ENCODE measurements at places on chromosomes 5 and 9.

- DNase-seq, result no peak
These were observed 102.3 kb downstream of the RXRA start for GRCh38 chr9:134428559-134428958.

GRCh38 chr5:163596608-163597315, 91.3 kb downstream of the MAT2B start:
- no peak for DNase-seq

GRCh38 chr9:83062651-83063527, at the start of gene RASEF:
TSS of gene RASEF (minus strand) at chr9:83063142. CDS start at chr9:83062867, 275 bp downstream.
- no peak for DNase-seq

DNA sequence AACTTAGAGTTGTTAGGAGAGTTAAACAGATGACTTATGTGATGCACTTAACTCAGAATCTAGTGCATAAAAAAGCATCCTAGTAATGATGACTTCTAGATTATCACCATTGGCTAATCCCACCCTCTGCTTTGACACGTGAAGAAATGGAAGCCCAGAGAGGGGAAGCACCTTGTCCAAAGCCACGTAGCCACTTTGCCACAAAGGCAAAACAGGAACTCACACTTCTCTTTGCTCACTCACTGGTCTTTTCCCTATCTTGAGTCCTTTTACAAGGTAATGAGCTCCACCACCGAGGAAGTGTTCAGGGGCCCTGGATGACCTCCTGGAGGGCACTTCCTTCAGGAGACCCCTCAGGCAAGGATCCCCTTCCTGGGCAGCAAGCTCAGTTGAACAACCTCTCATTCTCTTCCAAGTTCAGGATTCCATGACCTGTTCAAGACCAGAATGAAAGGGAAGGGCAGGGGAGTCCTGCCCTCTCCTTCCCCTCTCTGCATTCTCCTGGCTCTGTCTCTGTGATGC, 89.7 kb downstream of the HRH2 start:
- no peak for DNase-seq

DNA sequence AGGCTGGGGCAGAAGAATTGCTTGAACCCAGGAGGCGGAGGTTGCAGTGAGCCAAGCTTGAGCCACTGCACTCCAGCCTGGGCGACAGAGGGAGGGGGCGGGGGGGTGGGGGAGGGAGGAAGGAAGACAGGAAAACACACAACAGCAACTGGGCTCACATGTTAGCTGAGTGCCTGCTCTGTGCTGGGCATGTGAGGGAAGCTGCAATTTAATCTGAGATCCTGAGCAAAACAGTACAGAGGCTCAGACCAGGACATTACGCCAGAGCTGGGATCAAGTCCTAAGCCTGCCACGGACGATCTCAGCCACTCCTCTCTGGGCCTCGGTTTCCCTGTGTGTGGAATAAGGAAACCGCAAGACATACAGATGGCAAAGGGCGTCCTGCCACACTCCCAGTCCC, 119.1 kb downstream of the VAV2 start:
- no peak for DNase-seq

GRCh38 chr5:10527281-10527950, 36.5 kb upstream of the ANKRD33B start:
- DNase-seq, result no peak

DNA sequence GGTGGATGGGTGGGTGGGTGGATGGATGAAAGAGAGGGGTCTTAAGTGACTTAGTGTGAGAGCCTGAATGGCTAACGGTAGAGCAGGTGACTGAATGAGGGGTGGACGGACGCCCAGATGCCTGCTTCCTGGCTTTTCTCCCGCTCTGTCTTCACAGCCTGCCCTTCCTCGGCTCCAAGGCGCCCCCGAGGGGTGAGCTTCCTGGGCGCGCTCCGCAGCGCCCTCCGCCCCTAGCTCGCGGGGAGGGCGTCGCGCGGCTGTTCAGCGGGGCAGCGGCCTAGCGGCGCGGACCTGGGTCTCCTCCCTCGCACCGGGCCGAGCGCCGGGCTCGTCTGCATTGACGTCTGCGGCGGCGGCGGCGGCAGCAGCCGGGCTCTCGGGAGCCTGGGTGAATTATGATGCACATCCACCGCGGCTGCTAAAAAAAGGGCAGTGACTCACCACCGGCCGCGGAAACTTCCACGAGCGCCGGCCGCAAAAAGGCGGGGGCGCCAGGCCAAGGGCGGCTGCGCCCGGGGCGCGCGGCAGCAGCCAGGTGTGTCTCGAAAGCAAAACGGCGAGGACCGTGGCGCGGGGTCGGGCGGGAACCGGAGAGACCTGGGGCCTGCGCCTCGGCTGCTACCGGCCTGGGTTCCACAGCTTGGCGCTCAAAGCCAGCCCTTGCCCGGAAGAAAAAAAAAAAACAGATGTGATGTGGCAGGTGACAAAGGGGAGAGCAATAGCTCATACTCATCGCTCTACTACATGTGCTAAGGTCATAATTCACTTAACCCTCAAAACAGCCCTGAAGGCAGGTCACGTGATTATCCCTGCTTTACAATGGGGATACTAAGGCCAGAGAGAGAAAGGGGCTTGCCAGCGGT, 143.0 kb upstream of the ADRA1B start:
- peak; percentile 46 for DNase-seq

DNA sequence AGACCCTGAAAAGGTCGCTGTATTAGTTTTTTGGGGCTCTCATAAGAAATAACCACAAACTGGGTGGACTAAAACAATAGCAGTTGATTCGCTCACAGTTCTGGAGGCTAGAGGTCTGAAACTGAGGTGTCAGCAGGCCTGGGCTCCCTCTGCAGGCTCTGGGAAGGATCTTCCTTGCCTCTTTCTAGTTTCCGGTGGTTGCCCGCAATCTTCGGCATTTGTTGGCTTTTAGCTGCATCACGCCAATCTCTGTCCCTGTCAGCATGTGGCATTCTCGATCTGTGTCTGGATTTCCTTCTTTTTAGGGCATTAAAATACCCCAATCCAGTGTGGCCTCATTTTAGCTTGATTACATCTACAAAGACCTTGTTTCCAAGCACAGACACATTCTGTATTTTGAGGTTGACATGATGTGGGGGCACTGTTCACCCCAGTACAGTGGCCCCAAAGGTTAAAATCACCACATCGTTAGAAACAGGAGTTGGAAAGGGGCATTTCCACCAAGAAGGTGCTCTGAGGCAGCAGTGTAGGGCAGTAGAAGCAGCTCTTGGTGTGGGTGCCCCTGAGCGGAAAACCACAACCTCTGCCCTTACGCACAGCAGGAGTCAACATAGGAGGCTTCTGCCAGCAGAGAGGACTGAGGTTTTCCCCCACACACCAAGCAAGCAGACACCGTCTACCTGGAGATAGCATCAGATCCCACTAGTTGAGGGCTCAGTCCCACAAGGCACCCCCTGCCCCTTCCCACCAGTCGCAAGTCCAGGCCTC, 13.5 kb downstream of the ZNF79 start:
- no peak for DNase-seq

DNA sequence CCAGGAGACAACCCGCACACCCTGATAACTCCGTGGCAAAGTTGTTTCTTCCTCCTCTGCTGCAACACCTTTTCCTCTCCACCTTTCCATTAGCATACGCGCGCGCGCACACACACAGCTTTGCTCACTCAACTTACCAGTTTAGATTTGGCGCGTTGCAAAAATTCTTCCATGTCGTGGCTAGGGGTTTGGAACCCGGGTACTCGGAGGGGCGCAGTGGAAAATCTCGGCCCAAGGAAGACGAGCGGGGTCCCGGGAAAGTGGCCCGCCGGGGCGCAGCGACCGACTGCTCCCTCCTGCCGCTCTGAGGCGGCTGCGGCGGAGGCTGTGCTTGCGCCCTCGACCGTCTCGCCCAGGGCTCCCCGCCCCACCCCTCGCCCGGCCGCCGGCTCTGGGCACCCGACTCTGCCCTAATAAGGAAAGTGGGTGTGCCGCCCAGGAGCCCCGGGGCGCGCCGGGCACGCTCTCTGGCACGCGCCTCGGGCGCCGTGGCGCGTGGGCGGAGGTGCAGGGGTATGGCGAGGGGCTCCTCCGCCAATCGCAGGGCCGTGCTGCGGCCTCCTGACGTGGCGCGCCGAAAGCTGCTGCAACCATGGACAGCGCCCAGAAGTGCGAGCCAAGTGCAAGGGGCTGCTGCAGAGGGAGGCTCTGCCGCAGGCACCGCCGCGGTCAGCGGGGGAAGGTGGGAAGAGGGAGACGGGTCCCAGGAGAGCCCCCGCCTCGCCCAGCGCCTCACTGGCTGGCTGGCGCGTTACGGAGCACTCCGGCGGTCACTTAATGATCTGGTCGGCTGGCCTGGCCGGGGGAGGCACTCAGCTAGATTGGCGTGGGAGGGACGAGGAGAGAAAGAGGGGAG, at the start of gene PRUNE2:
Gene PRUNE2, minus strand, starts transcription at position 324 of the 856 bp plus-strand sequence. Its CDS starts 151 bp downstream, at position 173.
- no peak for DNase-seq

DNA sequence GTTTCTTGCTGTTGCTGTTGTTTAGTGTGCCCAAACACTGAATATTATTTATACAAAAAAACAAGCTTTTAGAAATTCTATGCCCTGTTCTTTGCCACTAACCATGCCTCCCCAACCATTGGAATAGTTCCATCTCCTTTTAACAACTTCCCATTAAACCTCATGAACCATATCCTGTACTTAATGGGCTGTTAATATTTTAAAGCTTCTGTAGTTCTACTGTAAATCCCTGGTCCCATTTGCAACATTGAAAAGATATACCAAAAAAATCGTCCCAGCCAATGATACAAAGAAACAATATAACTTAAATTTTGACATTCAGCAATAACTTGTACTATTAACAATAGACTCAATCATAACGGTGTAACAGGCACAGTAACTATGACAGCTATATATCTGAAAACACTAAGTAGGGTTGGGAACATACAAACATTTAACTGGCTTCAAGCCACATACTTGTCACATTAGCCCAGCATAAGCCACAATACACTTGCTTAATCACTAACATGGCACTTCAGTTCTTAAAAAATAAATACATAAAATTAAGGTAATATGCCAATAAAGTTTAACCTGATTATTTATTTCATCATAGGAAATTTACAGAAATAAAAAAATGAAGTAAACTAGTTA, 86.1 kb downstream of the ADAMTS6 start:
- no peak for DNase-seq

- no peak for DNase-seq
These were observed 379.0 kb upstream of the GRAMD2B start for GRCh38 chr5:126044111-126044668.

DNA sequence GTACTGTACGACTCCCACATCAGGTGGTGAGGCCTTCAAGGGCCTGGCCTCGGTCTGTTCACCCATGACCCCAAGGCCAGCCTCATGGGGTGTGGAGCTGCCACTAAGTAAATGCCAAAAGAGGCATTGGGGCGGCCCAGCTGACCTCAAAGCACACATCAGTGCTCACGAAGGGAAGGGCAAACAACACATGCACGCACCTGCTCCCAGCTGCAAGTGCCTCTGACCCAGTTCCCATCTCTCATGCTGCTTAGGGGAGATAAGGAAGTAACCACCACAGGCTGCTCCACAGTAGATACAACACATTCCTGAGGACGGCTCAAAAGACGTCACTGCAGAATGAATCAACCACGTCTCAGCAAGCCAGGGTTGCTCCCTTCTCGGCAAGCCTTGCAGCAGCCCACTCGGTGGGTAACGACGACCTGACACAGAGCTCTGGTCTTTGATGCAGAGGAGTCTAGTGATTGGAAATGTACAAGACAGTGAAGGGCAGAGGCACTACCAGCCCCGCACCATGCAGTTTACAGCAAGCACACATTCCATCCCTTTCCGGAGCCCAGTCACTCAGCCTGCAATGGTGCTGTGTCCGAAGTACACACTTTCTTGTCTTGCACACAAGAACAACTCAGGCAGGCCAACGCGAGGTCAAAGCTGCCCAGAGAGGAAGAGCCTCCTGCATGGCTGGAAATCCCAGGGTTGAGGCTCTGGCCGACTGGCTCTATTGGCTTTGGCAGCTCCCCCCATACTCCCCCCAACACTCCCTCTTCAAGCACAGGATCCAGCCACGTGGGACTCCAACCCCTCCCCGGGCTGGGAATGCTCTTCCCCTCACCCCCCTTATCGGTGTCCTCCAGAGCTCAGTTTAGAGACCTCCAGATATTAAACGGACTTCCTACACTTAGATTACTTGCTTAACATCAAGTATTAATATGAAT, 31.8 kb downstream of the FABP6 start:
- no peak for DNase-seq

DNA sequence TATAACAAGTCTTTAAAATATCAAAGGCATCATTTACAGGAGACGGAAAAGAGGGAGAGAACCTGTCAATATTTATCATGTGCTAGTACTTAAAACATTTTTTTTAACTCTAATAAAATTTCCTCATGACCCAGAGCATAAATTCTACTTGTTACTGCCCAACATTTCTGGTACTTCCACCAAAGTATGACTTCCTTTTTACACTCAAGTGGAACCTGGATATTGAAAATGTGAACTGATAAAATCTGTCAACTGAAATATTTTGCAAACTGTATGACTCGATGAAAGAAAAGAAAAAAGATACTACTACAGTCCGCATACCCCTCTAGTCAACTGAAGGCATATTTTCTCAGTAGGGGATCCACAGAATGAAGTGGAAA, 37.1 kb downstream of the FAM13B start:
- DNase-seq, result no peak

DNA sequence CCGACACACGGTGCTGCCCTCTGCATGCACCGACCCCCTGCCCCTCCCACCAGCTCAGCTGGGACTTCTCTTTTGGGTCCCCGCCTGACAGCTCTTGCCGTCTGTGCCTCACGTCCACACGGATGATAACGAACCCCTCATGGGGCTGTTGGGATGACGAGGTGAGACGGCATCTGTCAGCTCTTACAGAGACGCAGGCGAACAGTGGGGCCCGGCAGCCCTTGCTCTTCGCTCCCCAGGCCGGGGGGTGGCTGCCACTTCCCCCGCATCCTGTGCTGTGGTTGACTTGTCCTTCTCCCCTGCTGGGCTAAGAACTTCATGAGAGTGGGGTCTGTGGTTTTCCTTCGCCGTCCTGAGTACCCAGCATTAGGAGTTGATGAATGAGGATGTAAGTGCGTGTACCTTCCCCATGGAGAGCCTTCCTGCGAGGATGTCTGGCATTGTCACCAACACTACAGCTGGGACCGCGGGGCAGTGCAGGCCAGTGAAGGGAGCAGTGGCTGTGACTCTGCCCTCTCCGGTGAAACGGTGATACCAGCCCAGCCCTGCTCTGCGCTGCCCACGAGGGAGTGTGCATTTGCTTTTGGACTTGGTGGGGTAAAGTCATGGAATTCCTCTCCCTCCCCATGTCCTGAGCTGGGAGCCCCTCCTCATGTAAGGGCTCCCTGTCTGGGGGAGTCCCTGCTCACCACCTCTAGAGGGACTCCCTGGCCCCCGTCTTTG, 23.2 kb downstream of the HK3 start:
- no peak for DNase-seq
